ENCODE measurements at places on chromosomes 6 and 20.

- DNase-seq: no peak
Measured at GRCh38 chr20:47724910-47725247, 60.4 kb downstream of the SULF2 start.

DNA sequence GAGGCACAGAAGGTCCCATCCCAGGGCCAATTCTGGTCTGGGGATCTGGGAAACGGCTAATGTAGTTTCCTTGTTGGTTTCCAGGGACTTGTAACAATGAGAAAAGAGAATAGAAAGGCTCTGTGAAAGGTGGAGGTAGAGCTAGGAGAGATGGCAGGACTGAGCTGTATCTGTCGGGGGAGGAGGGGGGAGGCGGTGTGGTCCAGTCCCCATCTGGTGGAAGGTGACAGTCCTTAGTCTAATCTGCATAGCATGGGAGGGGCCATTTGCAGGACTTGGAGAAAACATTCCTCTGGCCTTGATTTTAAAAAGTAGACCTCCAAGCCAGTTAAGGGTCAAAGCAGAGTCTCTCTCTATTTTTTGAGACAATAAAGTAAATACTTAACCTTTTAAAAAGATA, 137.1 kb downstream of the DNAH8 start:
- no peak for DNase-seq

DNA sequence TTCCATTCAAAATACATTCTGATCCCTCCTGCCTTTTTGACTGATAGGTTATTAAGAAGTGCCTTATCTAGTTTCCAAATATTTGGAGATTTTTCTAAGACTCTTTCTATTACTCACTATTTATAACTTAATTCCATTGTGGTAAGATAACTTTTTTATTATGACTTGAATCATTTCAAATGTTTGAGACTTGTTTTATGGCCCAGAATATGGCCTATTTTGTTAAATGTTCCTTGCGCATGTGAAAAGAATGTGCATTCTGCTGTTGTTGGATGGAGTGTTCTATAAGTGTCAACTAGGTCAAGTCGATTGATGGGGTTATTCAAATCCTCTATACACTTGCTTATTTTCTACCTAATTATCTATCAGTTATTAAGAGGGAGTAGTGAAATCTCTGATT, 13.1 kb upstream of the TCP11 start:
- DNase-seq: no peak

DNA sequence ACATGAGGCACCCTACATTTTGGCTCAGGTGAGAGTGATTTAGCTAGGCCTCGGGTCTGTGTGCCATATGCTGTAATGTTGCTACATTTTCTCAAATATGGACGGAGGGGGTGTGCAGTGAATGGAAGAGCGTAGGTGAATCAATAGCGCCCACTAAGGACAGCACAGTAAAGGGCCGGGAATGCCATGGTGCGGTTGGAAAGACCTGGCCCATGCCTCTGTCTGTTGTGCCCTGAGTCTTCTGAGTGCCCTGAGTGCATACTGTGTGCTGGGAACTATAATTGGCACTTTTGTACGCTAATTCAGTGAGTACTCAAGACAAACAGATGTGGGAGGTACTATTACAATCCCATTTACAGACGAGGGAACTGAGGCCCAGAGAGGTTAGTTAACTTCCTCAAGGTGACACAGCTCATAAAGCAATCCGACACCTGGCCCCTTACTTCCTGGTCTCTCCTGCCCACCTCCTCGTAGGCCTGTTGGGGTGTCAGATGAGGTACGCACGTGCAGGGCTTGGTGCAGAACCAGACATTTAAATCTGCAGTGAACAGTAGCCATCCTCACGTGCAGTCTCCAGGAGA, 17.3 kb downstream of the SLC22A1 start:
- no peak for DNase-seq

DNA sequence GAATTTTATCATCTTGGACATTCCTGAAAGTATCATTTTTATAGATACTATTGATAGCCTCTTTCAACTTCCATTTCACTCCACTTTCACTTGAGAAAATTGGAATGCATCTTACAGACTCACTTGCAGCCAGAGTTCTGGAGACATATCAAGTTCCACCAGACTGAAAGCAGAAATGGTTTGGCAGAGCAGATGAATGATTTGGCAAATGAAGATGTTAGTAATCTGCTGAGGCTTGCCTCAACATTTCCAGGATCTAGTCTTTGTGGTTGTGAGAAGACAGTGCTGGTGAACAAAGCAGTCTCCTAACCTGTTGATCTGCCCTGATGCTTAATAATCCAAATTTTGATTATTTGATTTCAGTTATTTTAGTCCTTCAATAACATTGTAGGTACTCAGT, 202.6 kb downstream of the TRDN start:
- DNase-seq: no peak

DNA sequence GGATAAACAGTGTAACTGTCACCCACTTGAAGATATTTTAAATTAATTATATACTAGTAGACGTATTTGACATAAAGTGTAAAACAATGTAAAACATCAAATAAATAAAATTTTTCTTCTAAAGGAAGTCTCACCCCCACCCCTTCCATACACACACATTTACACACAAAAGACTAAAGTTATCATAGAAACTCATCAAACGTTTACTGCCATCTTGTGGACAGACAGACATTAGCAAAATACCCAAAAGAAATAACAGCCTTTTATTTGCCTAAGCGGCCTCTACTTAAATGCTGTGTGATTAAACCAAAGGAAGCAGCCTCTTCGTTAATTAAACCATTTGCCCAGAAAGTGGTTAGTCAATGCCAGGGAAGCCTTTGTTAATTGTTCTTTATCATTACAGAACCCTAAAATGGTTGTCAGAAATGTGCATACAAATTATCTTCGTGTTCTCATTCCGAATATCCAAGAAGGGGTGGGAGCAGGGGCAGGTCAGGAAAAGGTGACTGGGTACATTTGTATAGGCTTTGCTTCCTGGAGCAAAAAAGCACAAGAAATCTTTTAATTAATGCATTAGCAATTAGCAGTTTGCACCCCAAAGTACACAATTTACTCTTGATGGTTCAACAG, 176.2 kb upstream of the SASH1 start:
- peak; percentile 49 for DNase-seq

DNA sequence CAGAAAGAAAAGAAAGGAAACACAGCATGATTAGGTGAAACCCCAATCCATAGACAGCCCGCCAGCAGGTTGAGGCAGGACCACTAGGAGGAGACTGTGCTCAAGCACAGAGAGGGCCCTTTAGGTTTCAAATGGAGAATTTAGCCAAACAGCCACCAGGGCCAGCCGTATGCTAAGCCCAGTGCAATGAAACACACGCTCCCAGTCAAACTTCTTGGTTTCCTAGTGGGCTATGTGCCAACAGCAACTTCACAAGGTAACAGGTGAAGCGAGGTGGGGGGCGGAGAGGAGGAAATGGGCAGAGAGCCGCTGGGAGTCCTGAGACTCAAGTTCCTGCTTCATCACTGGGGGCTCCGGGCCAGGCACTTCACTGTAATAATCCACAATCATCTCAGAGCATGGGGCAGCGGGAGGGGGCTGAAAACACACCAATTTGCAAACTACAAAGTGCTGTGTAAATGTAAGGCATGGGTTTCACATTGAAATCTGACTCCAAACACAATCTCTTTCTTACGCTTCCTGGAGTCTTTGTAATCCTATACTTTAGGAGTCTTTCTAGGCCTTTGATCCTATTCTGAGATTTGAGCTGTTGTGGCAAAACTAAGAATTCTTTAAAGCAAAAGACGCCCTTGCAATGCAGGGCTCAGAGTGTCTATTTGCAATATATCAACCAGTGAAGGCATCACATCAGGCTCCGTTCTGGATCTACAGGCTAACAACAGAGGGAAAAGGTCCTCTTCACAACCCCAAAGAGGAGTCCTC, 117.3 kb downstream of the OPRM1 start:
- peak; percentile 73 for DNase-seq

DNA sequence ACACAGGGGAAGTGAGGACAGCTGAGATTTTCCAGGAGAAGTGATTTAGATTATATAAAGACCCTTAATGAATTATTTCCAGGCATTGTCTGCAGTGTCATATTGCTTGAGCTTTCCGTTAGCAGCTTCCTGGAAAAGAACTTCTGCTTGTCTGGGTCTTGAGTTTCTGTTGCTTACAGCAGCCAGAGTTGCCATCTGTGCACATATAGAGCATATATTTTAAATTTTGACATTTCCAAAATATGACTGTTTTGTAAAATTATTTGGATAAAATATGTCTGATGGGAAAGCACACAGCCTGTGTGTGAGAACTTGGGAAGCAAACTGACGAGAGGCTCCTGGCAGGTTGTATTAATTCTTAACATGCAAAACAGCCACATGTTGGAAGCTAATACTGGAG, 21.0 kb upstream of the NKX2-2 start:
- no peak for DNase-seq

GRCh38 chr6:153210083-153210482, 79.0 kb upstream of the RGS17 start:
- DNase-seq: no peak

GRCh38 chr6:125041740-125042459, 79.7 kb downstream of the RNF217 start:
- no peak for DNase-seq

DNA sequence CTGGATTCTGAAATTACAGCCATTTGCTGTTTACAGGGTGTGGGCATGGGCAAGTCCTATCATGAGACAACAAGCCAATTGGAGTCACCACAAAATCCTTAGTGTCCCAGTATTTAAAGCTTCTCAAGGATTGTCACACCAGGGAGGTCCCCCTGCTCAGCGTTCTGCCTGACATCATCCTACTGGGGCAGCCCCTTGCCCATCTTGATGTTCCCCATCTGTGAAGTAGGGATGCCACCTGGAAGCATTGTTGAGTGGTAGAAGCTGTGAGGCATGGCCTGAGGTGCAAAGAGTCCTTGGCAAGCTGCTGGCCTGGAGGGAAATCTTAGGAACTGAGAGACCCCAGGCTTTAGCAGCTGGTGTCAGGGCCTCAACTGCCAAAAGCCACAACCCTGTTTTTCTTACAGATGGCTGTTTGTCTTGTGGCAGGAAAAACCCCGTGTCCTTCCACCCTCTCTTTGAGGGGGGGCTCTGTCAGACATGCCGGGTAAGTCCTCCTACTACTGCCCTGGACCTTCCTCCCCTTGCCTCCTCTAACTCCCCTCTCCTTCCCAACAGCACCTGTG, 23.3 kb upstream of the MAPRE1 start:
- DNase-seq: no peak

GRCh38 chr6:119446609-119447008, 97.0 kb upstream of the MAN1A1 start:
- DNase-seq: no peak

GRCh38 chr20:43925215-43925614, 10.6 kb downstream of the TOX2 start:
- DNase-seq: no peak

DNA sequence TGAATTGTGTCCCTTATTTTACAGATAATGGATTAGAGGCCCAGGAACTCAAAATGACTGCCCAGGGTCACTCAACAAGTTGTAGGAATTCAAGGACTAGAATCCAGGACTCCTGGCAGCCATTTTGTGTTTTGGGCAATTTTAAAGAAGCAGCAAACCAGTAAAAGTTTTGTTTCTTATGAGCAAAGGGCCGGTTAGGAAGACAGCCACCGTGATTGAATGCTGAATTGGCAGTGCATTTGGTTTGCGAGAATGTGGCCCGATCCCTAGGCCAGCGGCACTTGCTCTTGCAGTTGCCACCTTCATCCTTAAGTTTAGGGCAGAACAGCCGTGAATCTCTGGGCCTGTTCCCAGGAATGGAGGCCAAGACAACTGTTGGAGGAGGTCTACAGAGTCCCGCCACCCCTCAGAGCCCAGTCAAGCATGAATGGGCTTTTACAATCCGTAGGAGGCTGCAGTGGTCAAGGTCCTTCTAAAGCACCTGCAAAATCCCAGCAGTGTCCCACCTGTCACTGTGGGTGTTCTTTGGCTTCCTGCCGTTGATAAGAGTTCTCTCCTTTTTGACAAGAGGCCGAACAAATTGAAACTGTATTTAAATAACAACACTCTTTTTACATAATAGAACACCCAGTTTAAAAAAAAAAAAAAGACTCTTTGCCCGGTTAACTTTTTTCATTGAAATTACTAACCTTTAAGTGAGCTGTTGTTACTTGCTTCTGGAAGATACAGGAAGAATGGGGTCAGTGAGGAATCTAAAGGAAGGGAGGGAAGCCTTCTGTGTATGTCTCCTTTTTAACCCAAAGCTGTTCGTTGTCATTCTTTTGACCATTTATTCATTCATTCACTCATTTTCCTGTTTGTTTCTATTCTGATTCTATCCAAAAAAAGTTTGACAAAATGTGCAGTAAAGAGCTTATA, 68.7 kb downstream of the PHACTR2 start:
- no peak for DNase-seq

- no peak for DNase-seq
Measured at GRCh38 chr6:17096652-17097051, 5.2 kb upstream of the STMND1 start.

GRCh38 chr6:133191323-133191722, 49.8 kb upstream of the EYA4 start:
- no peak for DNase-seq

GRCh38 chr6:139605350-139605749, 230.9 kb upstream of the CITED2 start:
- no peak for DNase-seq

GRCh38 chr6:82017773-82018172, 229.8 kb downstream of the IBTK start:
- DNase-seq: no peak

- DNase-seq: peak; percentile 80
Measured at GRCh38 chr6:170438402-170438753, 114.7 kb downstream of the PSMB1 start.

DNA sequence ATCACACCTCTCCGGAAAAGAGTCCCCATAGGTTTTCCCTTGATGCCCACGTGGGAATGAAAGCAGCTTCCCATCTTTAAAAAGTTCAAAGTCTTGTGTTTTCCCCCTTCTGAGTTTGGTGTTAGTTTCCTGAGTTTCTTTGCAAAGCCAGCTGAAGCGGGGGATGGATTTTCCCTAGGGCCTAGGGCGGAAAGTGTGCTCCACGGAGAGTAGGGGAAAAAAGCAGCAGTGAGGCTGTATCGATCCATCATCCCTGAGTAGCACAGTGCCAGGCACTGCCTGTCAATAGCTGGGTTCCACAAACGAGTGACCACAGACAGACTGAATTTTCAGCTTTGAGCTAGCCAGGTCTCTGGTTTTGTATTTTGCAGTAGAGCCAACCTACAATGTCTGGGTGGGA, 1.3 kb downstream of the DAAM2 start:
- no peak for DNase-seq

DNA sequence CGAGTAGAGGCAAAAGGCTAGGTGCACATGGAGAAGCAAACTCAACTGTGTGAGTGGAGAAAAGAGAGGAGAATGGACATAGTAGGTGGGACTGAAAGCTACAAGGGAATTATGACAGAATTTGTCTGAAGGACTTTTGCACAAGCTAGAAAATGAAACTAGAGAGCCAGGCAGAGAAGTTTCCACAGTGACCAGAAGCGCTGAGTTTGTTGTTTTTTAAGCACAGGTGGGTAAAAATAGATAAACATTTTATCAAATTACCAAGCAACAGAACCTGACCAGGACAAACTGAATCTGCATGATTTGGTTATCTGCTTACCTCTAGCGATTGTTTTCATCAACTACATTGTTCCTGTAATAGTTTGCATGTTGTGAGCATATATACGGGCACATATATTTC, 38.6 kb downstream of the SMLR1 start:
- no peak for DNase-seq

- DNase-seq: no peak
Measured at GRCh38 chr20:10228330-10228729, 9.7 kb downstream of the SNAP25 start.
